ENCODE measurements at places on chromosomes 4 and X.

GRCh38 chrX:147072747-147073146, 258.2 kb upstream of the CXorf51A start:
- DNase-seq: no peak

DNA sequence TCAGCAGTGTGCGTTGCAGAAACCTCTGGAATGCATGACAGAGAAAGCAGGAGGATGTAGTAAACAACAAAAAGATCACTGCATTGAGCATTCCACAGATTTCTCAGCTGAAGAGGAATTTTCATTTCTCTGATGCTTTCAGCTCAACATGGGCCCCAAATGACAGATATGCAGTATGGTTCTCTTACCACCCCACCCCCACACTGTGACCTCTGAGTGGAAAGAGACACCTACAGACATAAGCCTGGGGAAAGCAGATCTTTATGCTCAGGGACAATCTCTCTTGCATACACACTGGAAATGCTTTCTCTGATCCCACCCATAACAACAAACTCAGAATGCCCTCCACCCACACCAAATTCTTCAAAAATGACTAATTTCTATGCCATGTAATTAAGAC, 983.7 kb upstream of the LCORL start:
- peak; percentile 71 for DNase-seq

DNA sequence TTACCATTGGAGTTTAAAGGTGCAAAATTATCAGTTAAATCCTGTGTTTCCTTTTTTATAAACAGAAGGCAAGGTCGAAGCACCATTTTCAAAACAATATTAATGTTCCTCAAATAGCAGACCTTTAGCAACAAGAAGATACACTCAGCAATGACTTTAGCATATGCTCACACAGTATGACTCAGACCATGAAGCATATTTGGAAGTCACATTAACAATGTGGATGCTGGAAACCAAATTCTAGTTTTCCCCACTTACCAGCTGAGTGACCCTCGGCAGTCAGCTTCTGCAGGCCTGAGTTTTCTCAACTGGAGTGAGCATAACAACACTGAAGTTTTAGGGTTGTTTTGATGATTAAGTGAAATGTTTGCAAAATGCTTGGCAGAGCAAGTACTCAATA, 130.5 kb downstream of the ANK2 start:
- DNase-seq: peak; percentile 14

DNA sequence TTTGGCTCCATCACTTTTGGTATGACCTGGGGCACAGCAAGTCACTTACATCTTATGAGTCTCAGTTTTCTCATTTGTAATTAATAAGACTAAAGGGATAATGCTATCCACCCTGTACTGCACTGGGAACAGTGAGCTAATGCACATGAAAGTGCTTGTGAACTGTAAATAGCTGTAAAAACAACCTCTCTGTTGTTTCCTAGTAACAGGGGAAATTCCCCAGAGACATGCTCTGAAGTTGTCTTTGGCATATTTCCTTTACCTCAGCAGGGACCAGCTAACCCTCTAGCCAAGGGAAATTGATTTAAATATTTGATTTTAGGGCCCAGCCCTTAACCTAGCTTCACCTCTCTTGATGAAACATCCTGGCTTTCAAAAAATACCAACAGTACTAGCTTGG, 6.1 kb upstream of the CYSLTR1 start:
- no peak for DNase-seq

DNA sequence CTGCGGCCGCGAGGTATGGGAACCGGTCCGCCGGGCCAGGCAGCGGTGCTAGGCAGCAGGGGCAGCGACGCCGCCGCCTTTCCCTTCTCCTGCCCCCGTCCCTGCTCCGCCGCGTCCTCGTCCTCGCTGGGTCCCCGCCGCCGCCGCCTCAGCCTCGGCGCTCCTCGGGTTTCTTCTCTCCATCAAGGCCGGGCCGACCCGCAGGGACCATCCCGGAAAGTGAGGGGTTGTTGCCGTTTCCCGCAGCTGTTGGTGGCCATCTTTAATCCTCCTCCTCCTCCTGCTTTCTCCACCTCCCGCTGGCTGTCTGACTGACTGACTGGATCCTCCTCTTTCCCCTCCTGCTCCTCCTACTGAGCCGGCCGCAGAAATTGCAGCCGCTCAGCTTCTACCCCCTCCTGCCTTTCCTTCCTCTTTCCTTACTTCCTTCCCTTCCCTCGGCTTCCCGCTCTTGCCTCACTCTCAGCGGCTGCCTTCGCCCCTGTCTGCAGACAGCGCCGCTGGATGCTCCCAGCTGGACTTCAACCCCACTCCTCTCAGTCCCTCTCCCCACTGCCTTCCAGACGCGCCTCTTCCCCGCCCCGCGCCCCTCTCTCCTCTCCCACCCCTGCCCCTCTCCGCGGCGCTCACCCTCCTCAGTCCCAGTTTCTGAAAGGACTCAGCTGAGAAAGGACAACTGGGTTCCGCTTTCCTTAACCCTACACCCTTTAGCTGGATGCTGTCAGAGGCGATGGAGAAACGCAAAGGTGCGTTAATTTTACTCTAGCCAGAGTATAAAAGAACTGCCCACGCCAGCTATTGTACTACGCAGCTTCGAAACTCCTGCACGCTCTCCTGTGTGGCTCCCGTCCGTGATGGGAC, at the start of gene WDFY3:
Gene WDFY3 (minus strand): TSS at position 309 of the 861 bp plus-strand sequence. CDS start 106,099 bp downstream, outside the sequence.
- peak; percentile 94 for DNase-seq

DNA sequence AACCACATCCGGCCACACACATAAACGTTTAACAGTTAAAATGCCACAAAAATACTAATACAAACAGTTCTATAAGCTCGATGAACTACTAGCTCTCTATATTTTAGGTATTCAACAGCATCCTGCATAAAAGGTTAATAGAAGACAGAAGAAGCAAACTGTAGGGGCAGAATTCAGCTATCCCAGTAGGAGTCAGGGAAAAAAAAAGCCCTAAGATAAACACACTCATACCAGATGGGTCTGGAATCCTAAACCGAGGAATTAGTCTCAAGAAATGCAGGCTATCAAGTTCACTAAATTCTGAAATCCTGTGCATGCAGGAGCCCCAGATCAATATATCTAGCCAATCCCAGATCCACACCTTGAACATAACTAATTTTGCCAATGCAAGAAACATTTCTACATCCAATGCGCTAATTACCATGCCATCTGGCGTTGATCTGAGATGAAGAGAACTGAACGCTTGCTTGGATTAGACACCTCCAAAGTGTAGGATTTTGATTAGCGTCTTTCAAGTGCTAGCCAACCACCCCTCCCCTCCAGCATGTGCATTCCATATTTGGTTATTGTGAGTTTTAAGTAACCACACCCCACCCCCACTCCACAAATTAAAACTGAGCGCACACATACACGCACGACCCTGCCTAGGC, 512.2 kb upstream of the INTU start:
- no peak for DNase-seq

- DNase-seq: peak; percentile 75
Observed at GRCh38 chr4:167622481-167623240, 388.4 kb upstream of the SPOCK3 start.

- no peak for DNase-seq
Observed at GRCh38 chr4:91171217-91171616, 1044.0 kb downstream of the CCSER1 start.

DNA sequence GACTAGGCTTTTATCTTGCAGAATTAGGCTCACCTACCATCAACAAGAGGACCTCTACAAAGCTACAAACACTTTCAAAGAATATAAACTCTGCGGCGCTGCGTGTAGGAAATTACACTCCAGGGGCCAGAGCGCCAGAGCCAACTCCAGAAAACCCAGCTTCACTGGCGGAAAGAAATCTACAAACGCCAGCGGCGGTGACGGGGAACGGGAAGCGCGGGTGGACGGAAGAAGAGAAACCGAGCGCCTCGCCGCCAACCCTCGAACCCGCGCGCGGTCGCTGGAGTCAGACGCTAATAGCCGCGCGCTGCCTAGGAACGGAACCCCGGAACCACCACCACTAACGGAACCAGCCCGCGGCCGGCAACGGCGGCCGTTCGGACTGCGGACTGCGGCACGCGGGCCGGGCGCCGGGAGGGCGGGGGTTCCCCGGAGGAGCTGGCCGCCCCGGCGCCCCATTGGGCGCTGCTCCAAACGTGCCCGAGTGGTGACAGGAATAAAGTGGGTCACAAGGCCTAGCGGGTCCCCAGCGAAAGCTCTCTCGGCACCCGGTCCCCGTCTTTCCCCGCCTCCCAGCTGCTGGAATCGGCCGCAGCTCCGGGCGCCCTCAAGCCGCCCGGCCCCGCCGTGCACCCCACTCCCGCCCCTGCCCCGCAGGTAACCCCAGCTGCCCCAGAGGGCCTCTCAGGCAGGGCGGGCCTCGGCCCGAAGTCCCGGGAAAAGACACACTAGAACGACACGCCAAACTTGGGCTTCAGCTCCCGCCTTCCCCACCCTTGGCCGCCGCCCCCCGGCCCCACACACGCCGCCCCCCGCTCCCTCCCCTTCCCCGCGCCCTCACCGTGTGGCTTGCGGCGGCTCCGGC, 836 bp downstream of the CLOCK start:
- peak; percentile 83 for DNase-seq

DNA sequence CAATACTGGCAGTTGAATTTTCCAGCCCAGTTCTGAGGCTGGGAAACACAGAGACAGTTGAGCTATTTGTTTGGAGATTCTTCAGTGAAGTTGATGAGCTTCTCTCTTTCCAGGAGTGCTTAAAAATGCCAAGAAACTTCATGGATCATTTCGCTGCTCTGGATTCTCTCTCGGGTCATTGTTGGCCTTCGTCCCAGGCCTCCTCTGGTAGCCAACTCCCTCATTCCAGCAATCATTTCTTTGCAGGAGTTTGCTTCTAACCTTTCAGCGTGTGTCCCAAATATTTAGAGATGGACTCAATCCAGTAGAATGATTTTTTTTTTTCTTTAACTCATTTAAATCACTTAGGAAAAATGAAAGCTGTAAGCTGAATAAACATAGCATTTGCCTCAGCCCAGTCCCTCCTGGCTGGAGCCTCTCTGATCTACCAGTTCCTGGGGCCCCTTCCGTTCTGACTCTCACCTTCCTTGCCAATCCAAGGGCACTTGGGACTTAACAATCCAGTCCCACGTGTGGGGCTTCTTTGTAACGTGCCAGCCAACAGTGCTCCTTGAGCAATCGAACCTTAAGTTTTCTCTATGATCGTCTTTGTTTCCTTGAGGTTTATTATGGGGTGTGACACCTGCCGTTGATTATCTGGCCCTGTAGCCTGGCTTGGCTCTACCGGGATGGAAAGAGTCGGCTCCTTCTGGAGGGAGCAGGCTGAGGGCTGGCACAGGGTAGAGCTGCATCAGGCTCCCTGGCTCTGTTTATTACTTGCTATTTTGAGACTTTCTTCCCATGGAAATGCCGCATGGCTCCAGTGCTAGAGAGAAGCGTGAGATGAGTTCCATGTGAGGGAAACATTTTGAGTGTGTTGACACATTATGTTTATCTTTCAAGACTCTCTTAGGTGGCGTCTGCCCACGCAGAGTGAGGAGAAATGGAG, 80.4 kb upstream of the GPC4 start:
- DNase-seq: peak; percentile 85

DNA sequence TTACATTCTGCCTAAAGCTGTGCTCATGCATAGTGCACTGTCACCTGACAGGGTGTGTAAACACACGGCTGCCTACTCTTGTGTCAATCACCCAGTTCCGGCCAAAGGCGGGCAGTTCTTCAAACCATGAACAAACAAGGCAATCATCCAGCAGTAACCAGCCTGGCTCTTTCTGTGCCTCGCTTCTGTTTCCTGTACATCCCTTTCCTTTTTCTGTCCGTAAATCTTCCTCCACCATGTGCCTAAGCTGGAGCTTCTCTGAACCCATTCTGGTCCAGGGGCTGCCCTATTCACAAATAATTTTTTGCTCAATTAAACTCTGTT, 60.8 kb upstream of the CBR4 start:
- DNase-seq: peak; percentile 84

- no peak for DNase-seq
Observed at GRCh38 chrX:39955625-39956024, 142.1 kb downstream of the BCOR start.

DNA sequence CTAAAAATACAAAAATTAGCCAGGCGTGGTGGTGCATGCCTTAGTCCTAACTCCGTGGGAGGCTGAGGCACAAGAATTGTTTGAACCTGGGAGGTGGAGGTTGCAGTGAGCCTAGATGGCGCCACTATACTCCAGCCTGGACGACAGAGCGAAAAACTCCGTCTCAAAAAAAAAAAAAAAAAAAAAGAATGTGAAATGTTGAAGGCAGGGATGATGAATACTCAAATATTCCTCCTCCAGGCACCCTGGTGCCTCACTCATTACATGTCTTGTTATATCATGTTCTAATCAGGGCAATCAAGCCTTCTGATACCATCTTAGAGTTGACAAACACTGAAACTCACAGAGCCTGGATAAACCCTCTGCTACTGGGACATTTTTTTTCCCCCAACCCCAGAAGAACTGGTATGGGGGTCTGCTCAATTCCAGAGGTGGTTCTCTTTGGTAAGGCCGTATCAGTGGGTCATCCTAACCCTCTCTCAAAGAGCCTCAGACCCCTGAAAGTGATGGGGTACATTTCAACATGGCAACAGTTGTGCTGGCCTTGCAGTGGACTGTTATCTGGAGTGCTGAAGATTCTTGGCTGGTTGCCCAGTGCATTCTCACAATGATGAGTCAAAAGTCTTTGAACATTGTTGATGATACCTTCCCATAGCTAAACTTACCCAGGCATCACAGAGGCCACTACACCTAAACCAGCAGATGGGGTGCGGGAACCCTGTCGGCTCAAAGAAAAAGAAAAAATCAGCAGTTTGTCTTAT, 2.4 kb upstream of the SH3KBP1 start:
- DNase-seq: peak; percentile 52

DNA sequence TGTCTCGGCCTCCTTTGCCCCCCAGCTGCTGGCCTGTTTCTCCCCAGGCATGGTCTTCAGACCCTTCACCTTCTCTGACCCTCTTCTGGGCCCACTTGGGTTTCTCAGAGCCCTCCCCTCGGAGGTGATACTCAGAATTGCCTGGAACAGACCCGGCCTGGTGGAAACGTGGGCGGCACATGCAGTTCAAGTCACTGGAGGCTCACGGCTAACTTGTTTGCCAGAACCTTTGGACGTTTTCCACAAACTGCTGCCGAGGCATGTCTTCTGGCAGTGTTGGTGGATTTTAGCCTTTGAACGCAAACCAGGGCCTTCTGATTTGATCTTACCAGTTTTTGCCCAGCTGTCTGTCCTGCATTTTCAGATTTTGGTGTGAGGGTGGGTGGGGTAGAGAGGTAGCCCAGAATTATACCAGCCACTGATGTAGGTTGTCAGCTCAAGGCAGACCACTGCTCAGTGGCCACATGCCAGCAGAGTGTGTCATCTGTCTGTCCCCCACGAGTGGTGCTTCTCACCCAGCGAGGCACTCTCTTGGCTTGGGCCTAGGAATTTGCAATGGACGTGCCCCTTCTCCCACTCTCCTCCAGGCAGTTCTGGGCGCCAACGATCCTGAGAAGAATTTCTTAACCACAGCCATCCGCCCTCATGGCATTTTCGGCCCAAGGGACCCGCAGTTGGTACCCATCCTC, 32.5 kb upstream of the ZNF185 start:
- DNase-seq: peak; percentile 2

- no peak for DNase-seq
Observed at GRCh38 chr4:126172126-126172525, 857.4 kb downstream of the FAT4 start.

DNA sequence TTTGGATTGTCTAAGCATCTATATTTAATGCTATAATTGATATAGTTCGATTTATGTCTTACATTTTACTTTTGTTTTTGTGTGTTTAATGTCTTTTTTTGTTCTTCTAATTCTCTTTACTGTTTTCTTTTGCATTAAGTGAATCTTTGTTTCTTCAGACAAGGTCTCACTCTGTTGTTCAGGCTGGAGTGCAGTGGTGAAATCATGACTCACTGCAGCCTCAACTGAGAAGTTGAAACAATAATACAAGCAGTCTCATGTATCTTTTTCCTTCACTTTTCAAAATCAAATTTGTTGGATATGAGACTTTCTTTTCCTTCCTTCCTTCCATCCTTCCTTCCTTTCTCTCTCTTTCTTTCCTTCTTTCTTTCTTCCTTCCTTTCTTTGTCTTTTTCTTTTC, 1401.6 kb downstream of the ADGRL3 start:
- peak; percentile 4 for DNase-seq
